ENCODE measurements at places on chromosomes 6 and 20. TPM values are rescaled to one million over a fixed set of nuclear protein-coding genes. Genes with fewer than 3 reads are reported as not detected.

DNA sequence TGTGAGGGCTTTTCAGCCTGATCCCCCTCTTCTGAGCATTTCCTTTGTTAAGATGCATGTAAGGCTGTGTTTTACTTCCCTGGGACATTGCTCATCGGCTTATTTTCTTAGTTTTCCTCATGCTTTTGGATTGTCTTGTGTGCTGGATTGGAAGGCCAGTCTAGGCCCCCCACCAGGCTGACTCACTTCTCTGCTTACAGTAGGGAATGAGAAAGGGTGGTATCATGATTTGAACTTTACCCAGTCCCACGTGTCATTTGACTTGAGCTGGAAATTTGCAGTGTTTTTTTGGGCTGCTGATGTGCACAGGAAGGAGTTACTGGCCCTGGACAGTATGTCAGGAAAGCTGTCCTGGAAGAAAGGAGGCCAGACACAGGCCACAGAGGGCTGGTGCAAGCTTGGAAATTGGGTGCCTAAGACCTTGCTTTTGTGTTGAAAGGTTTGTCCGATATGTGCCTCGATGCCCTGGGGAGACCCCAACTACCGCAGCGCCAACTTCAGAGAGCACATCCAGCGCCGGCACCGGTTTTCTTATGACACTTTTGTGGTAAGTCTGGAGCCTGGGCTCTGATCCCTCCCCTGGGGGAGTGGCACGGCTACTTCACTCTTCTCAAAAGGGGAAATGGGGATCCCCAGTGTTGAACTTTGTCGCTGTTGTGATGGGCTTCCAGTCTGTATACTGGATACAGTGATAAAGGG lies 12.8 kb downstream of the RNF114 start:
- DNase-seq: no peak

DNA sequence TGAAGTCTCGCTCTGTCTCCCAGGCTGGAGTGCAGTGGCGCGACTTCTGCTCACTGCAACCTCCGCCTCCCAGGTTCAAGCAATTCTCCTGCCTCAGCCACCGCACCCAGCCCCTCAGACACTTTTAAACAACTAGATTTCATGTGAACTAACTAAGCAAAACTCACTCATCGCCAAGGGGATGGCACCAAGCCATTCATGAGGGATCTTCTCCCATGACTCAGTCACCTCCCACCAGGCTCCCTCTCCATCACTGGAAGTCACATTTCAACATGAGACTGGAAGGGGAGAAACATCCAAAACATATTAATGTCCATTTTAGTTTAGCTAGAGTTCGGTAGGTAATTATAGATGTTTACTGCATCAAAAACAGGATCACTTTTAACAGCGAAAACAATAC lies 95.9 kb upstream of the PRL start:
- DNase-seq: no peak

- DNase-seq: no peak
These were observed 33.0 kb upstream of the BTN3A2 start for GRCh38 chr6:26332074-26332387.

GRCh38 chr6:116954938-116955337 lies 77.9 kb downstream of the RFX6 start:
- DNase-seq: no peak

Gene CRISP2
- not detected for polyA plus RNA-seq

Gene TRDN
- polyA plus RNA-seq: not detected

Gene CD93
- polyA plus RNA-seq: not detected

Gene STX11
- polyA plus RNA-seq: 0.36 TPM

Data from A549 (cell line).